SJCRH30 (cell line): ENCODE measurements at places on chromosomes 4 and X.

GRCh38 chrX:120264341-120264740 is 13.7 kb downstream of the ZBTB33 start:
- no peak for DNase-seq

- peak; percentile 72 for DNase-seq
Measured at GRCh38 chr4:74768857-74769525, 25.3 kb downstream of the BTC start.

DNA sequence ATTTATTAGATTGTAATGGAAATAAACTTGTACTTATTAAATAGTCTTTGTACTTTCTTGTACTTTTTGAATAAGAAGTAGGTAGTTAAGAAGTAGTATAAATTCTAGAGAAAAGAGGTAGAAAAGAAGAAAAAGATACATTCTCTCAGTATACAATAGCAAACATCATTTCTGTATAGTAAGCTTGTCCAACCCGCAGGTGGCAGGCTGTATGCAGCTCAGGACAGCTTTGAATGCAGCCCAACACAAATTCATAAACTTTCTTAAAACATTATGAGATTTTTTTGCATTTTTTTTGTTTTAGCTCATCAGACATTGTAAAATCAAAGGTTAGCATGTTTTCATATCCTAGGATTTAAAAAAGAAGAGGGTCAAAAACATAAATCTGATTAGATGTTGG is 441.6 kb downstream of the DTHD1 start:
- DNase-seq: no peak

GRCh38 chr4:2011583-2011982 is 2.8 kb upstream of the NELFA start:
- no peak for DNase-seq
